Activated CD4-positive, alpha-beta T cell treated with anti-CD3 and anti-CD28 coated beads, Interleukin-2, amount 10 ng/mL, durations not matched to agents 7 days and 5 days (primary cell): ENCODE measurements at places on chromosomes 7 and 10.

DNA sequence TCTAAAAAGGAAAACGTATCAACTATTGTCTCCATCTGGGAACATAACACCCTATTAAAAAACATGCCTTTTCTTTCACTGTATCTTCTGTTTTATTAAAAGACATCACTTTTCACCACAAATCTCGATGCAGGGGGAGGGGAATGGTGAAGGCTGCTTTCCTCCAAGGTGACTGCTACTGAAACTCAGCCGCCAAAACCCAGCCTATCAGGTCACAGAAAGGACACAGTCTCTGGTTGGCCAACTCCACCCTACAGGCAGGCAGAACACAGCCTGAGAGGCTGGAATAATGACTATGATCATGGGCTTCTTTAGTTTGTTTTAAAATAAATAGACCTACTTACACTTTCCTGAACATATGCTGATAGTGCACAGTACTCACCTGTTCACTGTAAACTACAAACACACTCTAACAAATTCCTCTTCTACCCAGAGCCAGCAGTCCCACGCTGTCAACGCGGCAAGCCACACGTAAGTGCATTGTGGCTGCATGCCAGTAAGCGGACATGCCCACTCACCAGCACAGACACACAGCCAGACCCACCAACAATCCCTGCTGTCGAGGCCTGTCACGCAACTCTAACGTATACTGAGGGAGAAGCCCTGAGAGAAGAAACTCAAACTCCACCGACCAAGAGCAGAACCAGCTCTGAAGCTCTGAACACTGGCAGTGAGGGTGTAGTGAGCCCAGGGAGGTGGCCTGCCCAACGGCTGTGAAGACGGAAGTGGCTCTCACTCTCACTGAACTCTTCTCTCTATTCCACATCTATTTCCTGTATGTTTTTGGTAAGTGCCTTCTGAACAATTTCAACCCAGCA, 41.8 kb downstream of the NCAPG2 start:
- no peak for DNase-seq
- no peaks in the 10 kb centered on the region for H3K27me3 ChIP-seq
- H3K4me1 ChIP-seq: peaks cover 18% of the 10 kb centered on the region
- H3K36me3 ChIP-seq: peaks cover 55% of the 10 kb centered on the region

GRCh38 chr7:139708541-139708940, 69.3 kb downstream of the HIPK2 start:
- H3K27me3 ChIP-seq: no peaks in the 10 kb centered on the region
- peaks cover 3% of the 10 kb centered on the region for H3K4me1 ChIP-seq
- H3K36me3 ChIP-seq: peaks cover 8% of the 10 kb centered on the region
- no peak overlapping the region for H3K27ac ChIP-seq
- no peak overlapping the region for H3K4me3 ChIP-seq

DNA sequence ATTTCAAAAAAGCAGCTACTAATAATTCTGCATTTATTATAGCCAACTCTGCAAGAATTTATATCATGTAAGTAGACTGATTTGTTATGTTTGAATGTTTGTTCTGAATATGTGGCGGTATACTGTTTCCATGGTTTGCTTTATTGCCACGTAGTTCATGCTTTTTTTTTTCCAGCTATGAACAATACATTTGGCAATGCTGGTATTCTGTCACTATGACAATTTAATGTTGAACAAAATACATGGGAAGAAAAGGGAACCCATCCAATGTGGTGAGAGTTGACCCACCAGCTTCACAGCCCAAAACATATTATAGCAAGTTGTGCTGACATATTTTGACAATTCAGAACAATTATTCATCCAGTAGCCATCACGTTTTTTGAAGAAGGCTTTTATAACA, 145.6 kb downstream of the CCDC71L start:
- H3K36me3 ChIP-seq: no peaks in the 10 kb centered on the region
- H3K27me3 ChIP-seq: peaks cover 22% of the 10 kb centered on the region
- H3K4me1 ChIP-seq: no peaks in the 10 kb centered on the region
- H3K4me3 ChIP-seq: no peak overlapping the region
- no peak overlapping the region for H3K27ac ChIP-seq

DNA sequence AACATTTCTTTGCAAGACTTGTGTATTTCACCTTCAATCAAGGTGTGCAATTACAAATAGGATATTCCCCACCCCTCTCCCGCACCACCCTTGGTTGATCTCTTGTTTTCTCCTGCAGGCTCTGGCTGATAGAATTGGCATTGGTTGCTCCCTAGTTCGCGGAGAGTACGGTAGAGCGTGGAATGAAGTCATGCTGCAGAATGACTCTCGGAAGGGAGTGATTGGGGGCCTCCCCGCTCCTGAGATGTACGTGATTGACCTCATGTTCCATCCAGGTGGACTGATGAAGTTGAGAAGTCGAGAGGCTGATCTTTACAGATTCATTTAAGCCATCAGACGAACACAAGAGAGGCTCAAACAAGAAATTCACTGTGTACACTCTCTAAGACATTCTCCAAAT, 58.2 kb upstream of the MSRB2 start:
- H3K27me3 ChIP-seq: peaks cover 20% of the 10 kb centered on the region
- no peaks in the 10 kb centered on the region for H3K36me3 ChIP-seq
- no peak overlapping the region for H3K27ac ChIP-seq
- H3K4me1 ChIP-seq: no peaks in the 10 kb centered on the region

GRCh38 chr7:31948029-31948428, 122.2 kb downstream of the PDE1C start:
- no peaks in the 10 kb centered on the region for H3K4me1 ChIP-seq
- no peak for DNase-seq
- H3K27ac ChIP-seq: no peak overlapping the region
- no peak overlapping the region for H3K4me3 ChIP-seq
- H3K27me3 ChIP-seq: no peaks in the 10 kb centered on the region
- no peaks in the 10 kb centered on the region for H3K36me3 ChIP-seq

- no peak overlapping the region for H3K27ac ChIP-seq
- no peaks in the 10 kb centered on the region for H3K36me3 ChIP-seq
- no peaks in the 10 kb centered on the region for H3K4me1 ChIP-seq
- DNase-seq: no peak
- H3K27me3 ChIP-seq: peaks cover 2% of the 10 kb centered on the region
Measured at GRCh38 chr10:2145926-2146478, 408.7 kb upstream of the ADARB2 start.

DNA sequence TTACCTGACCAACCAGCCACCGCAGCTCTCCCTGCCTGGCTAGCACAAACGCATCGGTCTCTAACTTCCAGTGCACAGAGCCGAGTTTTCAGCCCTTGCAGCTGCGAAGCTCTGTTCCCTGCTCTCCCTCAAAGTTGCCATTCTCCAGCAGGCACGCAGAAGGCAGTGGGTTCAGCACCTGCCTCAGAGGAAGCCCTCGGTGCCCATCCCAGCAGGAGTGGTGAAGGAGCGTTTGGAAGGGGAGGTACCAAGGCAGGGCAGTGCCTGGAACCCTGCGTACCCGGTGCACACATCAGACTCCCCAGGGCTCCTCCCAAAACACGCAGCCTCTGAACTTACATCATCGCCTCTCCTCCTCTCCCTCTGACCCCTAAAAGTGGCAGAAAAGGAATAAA, 1.7 kb upstream of the STK32C start:
- no peak for DNase-seq
- peaks cover 15% of the 10 kb centered on the region for H3K4me1 ChIP-seq
- peak overlapping the region; percentile 63 for H3K4me3 ChIP-seq
- H3K36me3 ChIP-seq: no peaks in the 10 kb centered on the region

DNA sequence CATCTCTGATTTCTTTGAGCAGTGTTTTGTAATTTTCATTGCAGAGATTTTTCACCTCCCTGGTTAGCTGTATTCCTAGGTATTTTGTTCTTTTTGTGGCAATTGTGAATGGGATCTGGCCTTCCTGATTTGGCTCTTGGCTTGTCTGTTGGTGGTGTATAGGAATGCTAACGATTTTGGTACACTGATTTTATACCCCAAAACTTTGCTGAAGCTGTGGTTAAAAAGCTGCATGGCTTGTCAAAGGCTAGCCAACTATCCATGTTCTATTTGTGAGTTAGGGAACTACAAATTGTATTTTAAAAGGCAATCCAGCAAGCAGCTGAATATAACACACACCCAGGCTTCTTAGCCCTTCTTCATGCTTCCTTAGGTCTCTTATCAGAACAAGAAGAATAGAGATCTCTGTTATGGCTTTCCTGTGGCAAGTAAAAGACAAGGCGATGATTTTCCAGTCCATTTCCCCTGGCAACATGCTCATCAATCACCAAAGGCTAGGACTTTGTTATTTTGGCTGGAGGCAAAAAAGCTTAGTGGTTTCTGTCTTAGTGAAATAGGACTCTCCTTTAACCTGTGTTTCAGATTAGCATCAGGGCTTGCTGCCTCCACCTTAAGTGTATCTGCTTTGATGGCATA, 77.5 kb downstream of the CDK6 start:
- peaks cover 33% of the 10 kb centered on the region for H3K4me1 ChIP-seq
- DNase-seq: no peak
- no peak overlapping the region for H3K4me3 ChIP-seq
- H3K36me3 ChIP-seq: peaks cover 72% of the 10 kb centered on the region

DNA sequence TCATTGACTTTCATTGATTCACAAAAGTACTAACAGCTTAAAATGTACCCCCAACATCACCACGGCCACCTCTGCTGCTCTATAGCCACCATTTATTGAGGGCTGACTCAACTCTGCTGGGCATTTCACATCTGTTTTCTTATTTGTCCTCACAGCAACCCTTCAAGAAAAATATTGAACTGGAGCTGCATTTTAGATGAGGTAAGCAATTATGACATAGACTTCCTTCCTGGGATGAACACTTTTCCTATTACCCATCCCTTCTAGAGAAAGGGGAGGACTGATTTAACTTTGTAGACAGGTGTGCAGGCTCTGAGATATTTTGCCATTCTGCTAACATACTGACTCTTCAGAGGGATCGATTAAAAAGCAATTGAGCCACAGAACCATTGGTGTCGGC, 217.4 kb downstream of the CACNA2D1 start:
- no peak overlapping the region for H3K4me3 ChIP-seq
- H3K27me3 ChIP-seq: no peaks in the 10 kb centered on the region
- H3K36me3 ChIP-seq: no peaks in the 10 kb centered on the region
- no peaks in the 10 kb centered on the region for H3K4me1 ChIP-seq
- H3K27ac ChIP-seq: no peak overlapping the region

DNA sequence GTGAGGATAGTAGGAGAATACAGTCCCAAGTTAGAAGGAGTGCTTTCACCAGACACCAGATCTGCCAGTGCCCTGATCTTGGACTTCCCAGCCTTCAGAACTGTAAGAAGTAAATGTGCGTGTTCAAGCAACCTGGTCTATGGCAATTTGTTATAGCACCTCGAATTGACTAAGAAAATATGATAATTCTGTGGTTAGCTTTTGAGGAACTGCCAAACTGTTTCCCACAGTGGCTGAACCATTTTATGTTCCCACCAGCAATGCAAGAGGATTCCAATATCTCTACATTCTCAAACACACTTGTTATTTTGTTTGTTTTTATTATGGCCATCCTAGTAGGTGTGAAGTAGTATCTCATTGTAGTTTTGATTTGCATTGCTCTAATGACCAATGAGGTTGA, 47.0 kb downstream of the RBM20 start:
- H3K4me1 ChIP-seq: no peaks in the 10 kb centered on the region
- peaks cover 27% of the 10 kb centered on the region for H3K27me3 ChIP-seq

- peaks cover 22% of the 10 kb centered on the region for H3K4me1 ChIP-seq
- no peak overlapping the region for H3K27ac ChIP-seq
- H3K36me3 ChIP-seq: no peaks in the 10 kb centered on the region
- peak; percentile 27 for DNase-seq
- no peak overlapping the region for H3K4me3 ChIP-seq
Measured at GRCh38 chr10:71795248-71795647, 21.9 kb upstream of the VSIR start.

DNA sequence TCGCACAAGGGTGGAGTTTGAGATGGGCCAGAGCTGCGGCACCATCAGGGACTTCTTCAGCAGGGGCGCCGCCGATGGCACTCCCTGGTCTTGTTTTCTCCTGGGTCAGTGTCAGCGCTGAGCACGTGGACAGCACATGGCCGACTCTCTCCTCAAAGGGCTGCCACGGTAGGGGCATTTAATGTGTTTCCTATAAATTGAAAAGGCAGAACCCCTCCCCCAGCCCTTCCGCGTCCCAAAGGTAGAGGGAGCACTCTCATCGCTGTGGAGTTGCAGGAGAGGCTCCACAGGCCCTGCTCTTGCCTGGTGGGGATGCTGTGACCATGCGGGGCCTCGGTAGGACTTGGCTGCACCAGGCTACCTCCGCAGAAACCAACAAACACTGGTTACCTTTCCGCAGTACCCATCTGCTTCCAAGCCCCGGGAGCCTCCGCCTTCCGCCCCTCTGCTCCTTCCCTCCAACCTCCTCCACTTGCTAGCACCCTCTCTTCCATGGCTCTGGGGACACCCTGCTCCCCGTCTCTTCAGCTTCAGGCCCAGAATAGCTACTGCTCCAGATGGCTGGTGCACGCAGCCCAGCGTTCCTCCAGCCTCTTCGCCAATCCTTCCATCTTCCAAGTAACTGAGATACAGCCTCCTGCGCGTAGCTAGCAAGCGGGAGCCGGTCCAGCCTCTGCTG, 166.3 kb upstream of the ADCY1 start:
- H3K27ac ChIP-seq: no peak overlapping the region
- H3K27me3 ChIP-seq: peaks cover 12% of the 10 kb centered on the region
- DNase-seq: no peak

GRCh38 chr10:115525141-115525540, 432.0 kb downstream of the ATRNL1 start:
- no peaks in the 10 kb centered on the region for H3K27me3 ChIP-seq
- no peak overlapping the region for H3K27ac ChIP-seq
- no peaks in the 10 kb centered on the region for H3K36me3 ChIP-seq
- no peaks in the 10 kb centered on the region for H3K4me1 ChIP-seq
- no peak overlapping the region for H3K4me3 ChIP-seq
- no peak for DNase-seq

DNA sequence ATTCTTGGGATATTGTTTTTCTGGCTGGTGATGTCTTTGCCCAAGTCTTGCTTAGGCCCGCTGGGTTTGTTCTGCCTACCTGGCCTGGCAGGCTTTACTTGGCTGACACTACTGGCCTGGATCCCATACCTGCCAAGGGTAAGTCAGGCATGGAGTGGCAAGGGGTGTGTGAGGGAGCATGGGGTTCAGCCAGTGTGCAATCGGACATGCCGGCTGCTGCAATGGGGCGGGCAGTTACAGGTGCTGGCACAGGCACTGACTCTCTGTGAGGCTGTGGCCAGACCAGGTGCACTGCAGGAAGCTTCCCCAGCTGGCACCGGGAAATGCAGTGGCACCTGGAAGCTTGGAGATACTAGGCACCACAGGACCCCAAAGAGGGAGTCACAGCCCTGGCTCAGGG, 168.4 kb downstream of the PON1 start:
- no peaks in the 10 kb centered on the region for H3K36me3 ChIP-seq
- no peak overlapping the region for H3K4me3 ChIP-seq
- DNase-seq: no peak
- H3K27ac ChIP-seq: no peak overlapping the region
- no peaks in the 10 kb centered on the region for H3K4me1 ChIP-seq
- H3K27me3 ChIP-seq: no peaks in the 10 kb centered on the region

DNA sequence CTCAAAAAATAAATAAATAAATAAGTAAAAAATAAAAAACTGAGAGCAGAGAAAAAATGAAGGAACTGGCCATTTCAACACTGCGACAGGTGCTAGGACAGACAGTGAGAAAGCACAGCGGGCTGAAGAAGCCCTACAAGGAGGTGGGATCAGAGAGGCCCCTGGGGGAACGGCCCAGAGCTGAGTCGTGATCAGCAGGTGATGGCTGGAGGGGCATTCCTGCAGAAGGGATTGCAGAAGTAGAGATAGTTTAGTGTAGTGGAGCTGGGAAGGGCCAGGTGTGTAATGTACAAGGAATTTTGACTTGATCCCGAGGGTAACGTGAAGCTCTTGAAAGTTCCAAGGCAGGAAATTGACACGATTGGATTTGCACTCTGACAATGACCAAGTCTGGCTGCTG, 112.1 kb downstream of the CUL2 start:
- DNase-seq: no peak
- no peak overlapping the region for H3K27ac ChIP-seq
- no peaks in the 10 kb centered on the region for H3K36me3 ChIP-seq
- H3K4me3 ChIP-seq: no peak overlapping the region
- H3K4me1 ChIP-seq: peaks cover 8% of the 10 kb centered on the region
- H3K27me3 ChIP-seq: no peaks in the 10 kb centered on the region
